Calu3 (cell line): ENCODE measurements at places on chromosomes 3 and 15. TPM values are rescaled to one million over a fixed set of nuclear protein-coding genes. Genes with fewer than 3 reads are reported as not detected.

The ASB14 gene
- 0.12 and 0.40 TPM in 2 replicates for total RNA-seq

The ITGA11 gene
- total RNA-seq, result not detected in 2 replicates

The GATA2 gene
- 9.6 and 13.6 TPM in 2 replicates for total RNA-seq

GRCh38 chr15:65912235-65912634, 42.9 kb downstream of the RAB11A start:
- DNase-seq, result no peak

GRCh38 chr3:107963581-107963980, 127.2 kb downstream of the CD47 start:
- DNase-seq, result no peak
